ENCODE measurements at places on chromosomes 1 and 21.

DNA sequence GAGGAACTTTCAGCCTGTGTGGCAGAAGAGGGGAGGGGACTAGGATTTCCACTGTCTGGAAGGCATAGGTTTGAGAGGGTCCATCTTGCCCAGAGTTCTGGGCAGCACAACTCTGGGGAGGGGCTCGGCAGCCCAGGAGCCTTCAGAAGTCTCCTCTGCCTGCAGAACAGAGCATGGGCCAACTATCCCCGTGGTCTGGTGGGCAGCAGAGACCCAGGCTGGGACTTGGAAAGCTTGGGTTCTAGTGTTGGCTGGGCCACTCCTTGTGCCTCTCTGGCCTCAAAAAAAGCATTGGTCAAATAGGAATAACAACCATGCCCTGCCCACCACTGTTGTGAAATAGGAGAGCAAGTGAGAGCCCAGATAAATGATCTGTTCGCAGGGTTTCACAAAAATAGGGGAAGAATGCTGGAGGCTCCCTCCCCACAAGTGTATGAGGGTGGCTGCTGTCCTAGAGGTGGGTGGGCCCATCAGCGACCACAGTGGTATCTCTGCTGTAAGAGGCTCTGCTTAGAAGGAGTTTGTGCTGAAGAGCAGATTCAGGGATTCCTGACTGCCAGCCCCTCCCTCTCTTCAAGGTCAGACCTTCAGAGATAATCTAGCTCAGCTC, 8.9 kb downstream of the EPHA10 start:
- DNase-seq = no peak

GRCh38 chr1:203116091-203116820, 11.3 kb upstream of the ADORA1 start:
- no peak for DNase-seq

- no peak for DNase-seq
Measured at GRCh38 chr1:115190540-115191170, 101.4 kb upstream of the TSPAN2 start.

DNA sequence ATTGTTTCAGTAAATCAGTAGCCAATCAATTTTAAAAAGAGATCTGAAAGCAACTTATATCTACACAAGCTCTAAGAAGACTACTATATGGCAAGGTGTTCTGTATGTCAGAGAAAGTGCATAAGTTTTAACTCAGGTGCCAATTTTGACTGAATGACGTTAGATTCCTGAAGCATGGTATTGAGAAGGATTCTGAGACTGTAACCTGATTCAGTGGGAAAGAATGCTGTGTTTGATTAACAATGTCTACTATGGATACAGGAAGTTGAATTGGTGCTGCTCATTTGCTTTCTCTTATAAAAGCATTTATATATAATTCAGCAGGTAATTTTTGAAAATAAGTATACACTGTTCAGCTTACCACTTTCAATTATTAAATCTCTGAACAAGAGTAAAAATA, 156.3 kb downstream of the PAPPA2 start:
- DNase-seq = no peak

- no peak for DNase-seq
Measured at GRCh38 chr21:31130821-31131220, 92.5 kb upstream of the KRTAP19-8 start.

- no peak for DNase-seq
Measured at GRCh38 chr1:11787251-11787803, 18.4 kb downstream of the MTHFR start.

DNA sequence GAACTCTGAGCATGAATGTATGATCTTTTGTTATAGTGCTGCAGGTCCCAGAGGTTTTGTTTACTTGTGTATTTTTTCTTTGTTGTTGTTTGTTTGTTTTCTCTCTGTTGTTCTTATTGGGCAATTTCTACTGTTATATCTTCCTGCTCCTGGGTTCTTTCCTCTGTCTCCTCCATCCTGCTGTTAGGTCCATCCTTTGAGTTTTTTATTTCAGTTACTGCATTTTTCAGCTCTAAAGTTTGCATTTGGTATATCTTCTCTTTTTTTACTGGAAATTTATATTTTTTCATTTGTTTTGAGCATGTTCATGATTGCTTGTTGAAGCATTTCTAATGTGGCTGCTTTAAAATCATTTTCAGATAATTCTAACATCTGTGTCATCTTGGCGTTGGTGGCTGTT, 9.9 kb downstream of the TRPM2 start:
- no peak for DNase-seq

DNA sequence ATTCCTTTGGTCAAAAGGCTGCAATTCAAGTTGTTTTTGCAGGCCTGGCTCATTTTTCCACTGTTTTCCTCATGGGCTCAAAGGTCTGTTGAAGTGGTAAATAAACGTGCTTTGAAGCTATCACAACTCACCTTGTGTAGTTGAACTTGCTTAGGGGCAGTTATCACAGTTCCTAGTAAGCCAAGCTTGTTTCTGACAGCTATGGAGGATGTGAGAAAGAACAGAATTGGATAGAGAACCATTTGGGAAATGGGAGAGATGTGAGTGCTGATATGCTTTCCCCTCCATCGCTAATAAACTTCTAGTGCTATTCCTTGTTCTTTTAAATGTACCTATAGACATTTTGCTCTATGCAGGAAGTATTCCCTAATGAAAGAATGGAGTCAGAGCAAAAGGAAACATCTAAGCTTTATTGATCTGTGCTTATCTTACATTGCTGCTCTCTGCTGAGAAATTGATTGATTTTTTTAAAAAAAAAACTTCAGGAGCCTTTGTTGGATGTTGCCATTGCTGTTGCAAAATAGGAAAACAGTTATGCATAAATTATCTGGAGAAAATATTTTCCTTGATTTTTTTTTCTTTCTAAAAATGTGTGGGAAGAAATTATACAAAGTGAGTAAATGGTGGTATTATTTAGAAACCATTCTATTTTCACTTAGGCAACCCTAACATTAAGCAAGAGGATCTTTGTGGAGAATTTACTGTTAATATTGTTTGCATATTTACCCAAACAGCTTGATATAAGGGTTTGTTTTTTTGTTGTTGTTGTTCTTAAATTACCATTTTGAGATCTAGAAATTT, 118.2 kb downstream of the MAGI3 start:
- no peak for DNase-seq

DNA sequence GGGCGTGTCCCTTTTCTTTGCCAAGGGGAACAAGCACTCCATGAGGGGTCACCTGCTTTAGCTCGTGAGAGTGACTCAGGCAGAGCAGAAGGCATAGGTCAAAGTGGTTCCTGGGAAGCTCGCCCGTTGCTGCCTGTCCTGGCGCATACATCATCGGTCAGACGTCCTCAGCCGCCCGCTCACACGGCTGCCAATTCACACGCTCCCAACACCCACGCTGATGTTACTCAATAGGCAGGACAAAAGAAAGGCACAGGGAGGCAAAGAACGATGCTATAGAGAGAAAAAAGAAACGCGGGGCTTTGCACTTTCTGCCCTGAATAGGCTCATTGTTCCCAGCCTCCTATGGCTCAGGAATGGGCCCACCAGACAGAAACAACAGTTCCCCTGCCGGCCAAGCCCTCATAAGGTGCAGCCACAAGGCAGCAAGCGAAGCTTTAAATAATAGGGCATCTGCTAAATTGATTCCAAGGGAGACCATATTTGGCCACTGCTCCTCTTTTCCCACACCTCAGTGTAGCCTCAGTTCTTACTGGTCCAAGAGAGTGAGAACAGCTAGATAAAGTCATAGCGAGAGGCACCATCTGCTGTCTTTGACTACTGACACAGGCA, 38.7 kb downstream of the VTCN1 start:
- no peak for DNase-seq

DNA sequence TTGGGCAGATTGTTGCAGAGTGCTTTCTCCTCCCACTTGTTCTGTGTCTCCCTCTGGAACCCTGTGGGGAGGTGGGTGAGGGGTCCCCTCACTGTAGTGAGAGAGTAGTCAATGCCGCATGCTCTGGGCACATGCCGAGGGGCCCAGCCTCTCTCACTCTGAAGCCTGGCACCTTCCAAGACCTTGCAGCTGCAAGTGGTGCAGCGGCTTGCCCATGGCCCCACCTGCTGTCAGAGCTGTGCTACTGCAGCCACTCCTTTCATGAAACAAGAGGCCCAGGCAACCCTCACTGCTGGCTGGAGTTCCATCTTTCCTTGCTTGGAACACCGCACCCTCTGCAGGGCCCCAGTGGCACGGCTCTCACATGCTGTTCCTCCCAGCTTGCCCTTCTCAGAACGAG, 58.4 kb upstream of the COL6A1 start:
- DNase-seq = peak; percentile 54

DNA sequence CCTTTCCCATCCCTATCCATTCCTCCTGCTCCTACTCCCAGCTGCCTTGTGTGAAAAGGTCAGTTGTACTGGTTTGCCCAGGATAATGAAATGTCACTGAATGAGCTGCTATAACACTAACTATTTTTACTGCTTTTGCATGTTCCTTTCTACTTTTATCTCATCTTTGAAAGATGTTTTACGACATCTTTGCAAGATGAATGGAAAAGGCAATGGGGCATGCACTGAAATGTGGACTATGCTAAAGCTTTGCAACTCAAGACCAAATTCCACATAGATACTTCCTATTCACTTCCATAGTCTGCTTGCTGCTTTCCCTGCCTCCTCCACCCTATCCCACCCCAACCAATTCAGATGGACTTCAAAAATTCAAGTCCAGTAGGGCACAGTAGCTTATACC, 111.3 kb downstream of the SETD4 start:
- DNase-seq = no peak

GRCh38 chr1:211559222-211560010, 19.5 kb downstream of the SLC30A1 start:
- DNase-seq = no peak

DNA sequence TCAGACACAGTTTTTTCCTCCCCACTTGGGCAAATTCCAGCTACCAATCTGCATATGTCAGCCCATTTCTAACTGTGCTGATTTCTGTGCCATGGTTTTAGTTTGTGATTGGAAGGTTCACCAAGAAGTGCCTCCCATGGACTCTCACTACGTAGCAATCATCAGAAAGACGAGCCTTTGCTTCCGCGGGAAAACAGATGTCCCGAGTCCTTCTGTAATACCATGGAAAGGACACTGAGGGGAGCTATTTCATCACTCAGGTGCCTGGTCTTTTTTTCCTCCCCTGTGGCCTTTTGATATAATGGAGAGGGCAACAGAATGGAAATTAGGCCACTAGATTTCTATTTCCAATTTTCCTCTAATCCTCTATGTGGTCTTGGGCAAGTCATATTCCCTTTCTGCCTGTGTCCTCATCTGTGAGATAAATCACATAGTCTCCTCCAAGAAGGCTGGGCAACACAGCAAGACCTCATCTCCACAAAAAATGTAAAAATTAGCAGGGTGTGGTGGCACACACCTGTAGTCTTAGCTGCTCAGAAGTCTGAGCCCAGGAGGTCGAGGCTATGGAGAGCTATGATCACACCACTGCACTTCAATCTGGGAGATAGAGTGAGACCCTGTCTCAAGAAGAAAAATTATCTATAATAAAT, 24.8 kb downstream of the LEMD1 start:
- DNase-seq = peak; percentile 10

- no peak for DNase-seq
Measured at GRCh38 chr21:35651196-35651595, 409.1 kb downstream of the SETD4 start.

DNA sequence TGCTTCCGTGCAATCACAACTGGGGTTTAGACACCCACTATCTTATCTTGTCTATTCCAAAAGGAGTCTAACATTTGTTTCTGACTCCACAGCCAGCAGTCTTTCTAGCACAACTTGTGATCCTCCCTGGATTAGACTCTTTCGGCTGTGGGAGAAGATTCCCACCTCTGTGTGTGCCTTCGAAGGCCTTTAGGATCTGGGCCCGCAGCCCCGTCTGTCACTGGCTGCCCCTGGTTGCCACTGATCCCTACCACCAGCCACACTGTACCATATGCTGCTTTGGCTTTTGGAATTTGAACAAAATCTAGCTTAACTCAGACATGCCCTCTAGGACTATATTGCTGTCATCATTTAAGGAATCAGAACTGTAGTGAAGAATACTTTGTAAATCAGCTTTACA, 18.0 kb downstream of the NTPCR start:
- no peak for DNase-seq

DNA sequence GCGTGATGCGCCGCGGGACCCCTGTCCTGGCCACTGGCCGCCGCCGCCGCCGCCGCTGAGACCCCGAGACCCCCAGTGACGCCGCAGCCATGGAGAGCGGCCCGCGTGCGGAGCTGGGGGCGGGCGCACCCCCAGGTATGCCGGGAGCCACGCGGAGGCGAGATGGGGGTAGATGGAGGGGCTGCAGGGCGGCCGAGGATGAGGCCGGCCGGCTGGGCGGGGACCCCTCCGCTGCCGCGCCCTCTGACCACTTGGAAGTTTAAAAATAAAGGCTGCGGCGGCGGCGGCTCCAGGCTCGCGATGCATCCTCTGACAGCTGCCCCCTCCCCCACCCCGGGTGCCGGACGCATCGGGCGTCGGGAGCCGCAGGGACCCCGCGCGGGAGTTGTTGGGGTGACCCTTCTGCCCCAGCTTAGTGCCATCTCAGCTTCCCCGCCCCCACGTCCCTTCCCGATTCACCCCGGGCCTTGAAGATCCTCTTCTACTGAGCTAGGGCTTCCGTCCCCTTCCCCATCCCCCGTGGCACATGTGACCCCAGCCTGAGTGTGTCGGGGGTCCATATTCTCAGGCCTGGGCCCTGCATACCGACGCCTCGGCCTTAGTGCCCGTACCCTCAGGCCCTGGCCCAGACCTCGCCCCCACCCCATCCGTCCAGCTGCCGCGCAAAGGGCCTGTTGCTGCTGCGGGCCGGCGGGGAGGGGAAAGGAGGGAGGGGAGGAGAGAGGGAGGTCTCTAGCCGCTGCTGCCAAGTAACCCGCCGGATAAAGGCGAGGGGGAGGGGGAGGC, 562 bp downstream of the MAP7D1 start:
- peak; percentile 38 for DNase-seq

DNA sequence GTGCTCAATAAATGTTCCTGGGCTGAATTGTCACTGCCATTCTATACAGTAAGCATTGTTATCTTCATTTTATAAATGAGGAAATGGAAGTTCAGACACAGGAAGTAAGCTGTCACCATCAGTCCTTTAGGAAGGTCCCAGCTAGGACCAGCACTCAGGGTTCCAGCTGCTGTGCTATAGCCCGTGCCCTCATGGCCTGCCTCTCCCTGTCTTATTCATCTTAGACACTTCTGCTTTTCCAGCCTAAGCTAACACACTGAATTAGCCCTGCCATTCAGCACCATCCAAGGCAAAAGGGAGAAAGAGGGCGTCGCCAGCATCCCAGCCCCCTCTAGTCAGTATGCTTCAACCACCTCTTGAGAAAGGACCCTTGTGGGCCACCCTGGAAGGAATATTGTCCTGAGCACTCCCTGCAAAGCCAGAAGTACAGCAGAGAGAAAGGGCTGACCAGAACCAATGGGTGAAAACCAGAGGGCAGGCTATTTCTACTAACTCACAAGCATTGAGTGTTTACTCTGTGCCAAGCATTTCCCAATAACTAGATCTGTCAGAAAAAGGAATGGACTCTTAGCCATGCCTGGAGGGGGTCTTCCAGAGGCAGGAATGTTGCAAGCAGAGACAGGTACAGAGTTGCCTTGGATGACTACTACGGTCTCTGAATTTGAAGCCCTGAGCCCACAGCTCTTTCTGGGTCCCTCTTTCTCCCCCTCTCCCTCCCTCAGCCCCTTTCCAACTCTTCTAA, 77.9 kb upstream of the NFIA start:
- DNase-seq = no peak

- DNase-seq = no peak
Measured at GRCh38 chr1:153932156-153933131, 9.7 kb upstream of the GATAD2B start.

- DNase-seq = no peak
Measured at GRCh38 chr1:171254859-171255258, 6.6 kb downstream of the FMO1 start.

Data from activated gamma-delta T cell treated with anti-CD3 and anti-CD28 coated beads, Interleukin-2, amount 50 U/mL, for 16 hours (primary cell).